Left ventricle myocardium superior (tissue), 1 donor: ENCODE measurements at places on chromosomes 16 and 17. TPM values are rescaled to one million over a fixed set of nuclear protein-coding genes. Genes with fewer than 3 reads are reported as not detected.
A peak's percentile ranks its signal among the peaks of the same experiment; 100 is the strongest.

DNA sequence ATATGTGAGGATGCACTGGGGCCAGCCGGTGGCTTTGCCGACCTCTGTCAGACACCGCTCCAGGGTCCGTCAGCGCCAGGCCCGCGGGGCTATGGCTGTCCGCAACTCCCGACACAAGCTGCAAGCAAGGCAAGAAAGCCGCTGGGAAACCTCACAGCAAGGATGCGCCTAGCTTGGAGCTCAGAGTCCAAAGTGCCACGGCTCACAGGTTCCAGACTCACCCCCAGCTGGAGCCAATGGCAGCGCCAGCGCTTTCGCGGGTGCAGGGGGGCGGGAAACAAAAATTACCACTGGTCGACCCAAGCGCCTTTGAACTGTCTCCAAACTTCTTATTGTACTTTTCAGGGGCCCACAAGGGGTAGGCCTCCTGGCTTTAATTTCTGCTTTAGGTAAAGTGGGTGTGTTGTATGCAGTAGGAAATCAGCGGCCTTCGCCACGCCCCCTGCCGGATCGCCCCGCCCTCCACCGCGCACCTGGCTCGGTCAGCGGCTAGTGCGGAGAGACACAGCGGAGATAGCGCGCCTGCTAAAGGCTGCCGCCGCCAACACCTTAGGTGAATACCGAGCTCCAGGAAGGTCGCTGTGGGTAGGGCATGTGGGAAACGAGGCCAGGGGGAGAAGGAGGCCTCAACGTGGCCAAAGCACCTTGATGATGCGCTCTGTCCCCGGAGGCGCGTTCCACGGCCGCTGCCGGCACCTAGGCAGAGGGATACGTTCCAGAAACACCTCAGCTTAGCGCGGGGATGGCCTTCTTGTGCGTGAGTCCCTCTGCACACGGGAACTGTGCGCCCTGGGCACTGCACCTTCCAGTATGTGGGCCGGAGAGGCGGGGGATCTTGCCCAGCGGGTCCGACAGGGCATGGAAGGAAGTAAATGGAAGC lies 61.0 kb upstream of the RBL2 start:
- peak; percentile 44 for DNase-seq

DNA sequence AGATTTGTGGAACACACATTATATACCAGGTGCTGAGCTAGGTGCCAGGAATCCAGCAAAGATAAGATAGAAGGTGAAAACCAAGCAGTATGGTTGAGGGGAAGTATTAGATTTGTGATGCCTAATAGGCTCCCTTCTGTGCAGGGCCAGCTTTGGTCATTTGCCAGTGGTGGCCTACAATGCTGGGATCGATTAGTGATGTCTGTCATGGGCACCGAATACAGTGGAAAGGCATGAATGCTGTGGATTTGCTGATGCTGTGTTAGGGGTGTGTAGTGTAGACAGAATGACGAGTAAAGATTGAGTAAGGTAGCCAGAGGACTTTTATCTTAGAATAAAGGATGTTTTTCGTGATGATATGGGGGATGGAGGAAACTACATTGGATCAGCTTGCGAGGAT lies 48.9 kb downstream of the SNX29 start:
- no peak for DNase-seq

Gene PIK3R5
- 2.5 TPM for total RNA-seq

Gene TPSG1
- not detected for total RNA-seq

GRCh38 chr17:45646288-45646988 lies 137.7 kb upstream of the CRHR1 start:
- no peak for DNase-seq

DNA sequence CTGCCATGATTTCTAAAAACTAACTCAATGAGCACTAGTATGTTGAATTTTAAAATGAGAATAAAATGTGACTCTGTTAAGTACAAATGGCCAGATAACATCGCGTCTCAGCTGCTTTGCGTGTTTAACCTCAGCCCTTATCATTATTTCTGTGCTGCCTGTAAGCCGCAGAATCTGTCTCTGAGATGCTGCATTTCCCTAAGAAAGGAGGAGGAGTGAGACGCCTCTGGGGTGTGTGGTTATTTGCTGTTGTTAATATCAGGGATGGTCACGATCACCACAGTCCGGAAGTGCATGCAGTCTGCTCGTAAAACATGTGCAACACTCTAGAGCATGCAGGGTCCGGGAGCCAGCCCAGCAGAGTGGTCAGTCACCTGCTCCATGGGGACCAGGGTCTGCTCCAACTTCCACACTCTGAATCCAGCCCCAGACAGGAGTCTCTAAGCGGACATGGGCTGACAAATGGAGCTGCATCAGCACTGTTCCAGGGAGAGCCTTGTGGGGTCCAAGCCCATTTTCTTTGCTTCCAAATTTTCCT lies 342.5 kb downstream of the MAF start:
- no peak for DNase-seq

GRCh38 chr17:57946798-57947358 lies 8.3 kb downstream of the CUEDC1 start:
- peak; percentile 47 for DNase-seq
